Left ventricle myocardium superior (tissue), 1 donor: ENCODE measurements at places on chromosomes 12 and 14. TPM values are rescaled to one million over a fixed set of nuclear protein-coding genes. Genes with fewer than 3 reads are reported as not detected.

GRCh38 chr12:115075552-115076170 lies 391.7 kb upstream of the TBX3 start:
- DNase-seq, result no peak

GRCh38 chr14:101961011-101961721 lies 3.2 kb upstream of the DYNC1H1 start:
- DNase-seq, result peak; percentile 81

DNA sequence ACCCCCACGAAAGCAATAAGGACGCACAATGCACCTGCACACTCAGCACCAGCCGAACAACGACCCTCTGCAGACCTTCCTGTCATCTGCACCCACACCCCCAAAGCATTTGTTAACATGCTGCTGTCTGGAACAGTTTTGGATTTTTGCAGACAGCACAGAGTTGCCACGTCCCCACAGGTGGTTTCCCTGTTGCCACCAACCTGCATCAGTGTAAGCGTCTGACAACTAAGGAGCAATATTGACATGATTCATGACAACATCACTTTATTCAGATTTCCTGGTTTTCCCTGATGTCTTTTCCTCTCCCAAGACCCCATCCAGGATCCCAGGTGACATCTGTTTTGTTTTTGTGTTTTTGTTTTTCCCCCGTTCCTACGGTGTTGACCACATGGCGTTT lies 150.7 kb upstream of the C14orf180 start:
- no peak for DNase-seq

DNA sequence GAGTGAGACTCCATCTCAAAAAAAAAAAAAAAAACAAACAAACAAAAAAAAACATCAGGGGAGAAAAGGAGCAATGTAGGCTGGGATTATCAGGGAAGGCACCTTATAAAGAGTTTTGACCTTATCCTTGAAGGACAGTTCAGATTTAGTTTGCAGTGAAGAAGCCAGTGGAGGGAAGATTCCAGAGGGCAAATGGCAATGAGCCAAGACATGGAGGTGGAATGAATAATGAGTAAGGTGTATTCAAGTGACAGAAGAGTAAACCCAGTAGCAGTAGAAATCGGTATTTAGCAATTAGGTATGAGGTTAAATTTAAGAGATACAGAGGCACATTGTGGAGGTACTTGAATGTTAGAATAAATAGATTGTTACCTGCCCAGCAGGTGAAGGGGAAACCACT lies 2.2 kb upstream of the DUSP16 start:
- DNase-seq, result no peak

DNA sequence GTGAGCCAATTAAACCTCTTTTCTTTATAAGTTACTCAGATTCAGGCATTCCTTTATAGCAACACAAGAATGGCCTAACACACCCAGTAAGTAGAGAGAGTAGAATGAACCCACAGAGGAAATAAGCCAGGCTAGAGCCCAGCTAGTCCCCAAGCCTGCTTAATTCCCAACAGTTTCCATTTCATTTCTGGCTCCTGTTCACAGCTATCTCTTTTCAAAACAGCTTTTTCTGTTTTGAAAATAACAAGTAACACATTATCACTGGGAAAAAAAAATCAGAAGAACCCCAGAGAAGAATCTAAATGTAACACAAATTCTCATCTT lies 69.0 kb downstream of the HSPB8 start:
- no peak for DNase-seq

DNA sequence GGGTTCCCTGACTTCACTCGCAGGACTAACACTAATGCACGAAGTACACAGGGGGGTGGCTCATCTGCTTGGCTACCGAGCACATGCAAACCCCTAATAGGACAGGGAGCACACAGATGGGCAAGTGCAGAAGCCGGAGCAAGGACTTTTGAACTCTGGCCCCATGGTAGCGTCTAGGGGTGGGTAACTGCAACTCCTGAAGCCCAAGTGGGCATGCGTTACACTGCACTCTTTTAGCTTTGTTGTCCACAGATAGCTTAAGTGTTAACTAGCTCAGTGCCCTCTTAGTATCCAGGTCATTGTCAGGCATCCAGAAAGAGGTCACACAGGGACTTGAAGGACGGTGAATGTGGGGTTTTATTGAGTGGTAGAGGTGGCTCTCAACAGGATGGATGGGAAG lies 3.0 kb upstream of the BLTP3B start:
- no peak for DNase-seq

Gene PMCH
- total RNA-seq, result not detected

DNA sequence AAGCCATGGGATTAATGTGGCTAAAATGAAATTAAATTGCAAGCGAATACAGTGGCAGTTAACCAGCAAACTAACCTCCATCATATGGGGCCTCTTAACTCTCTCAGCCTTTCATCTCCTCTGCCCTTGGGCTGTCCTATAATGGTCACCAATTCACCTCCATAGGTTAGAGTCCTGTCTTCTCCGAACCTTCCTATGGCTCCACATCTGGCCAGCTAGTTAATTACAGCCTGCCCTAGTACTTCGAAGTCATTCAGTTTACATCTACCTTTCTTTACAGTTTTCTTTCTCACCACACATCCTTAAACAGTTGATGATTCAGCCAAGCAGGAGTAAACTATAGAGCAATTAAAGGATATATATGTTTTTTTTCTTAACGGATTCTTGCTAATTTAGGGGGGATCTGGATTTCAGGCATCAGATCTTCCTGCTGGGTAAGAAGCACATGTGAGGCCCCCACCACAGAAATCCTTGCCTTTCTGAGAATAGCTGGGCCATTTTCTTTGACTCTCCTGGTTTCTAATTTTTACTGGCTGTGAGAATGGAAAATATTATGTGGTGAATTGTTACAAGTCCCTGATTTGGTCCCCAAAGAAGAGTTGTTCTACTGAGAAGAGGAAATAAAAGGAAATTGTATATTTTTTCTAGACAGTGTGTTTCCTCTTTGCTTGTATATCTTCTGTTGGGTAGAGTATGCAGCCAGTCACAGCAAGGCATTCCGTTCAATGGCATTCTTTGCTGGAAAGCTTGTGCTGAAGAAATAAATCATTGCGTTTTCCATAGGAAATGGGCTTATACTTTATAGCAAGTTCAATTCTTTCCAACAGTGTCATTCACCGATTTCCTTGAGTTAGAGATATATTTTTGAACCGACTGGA lies 16.7 kb downstream of the HMGA2 start:
- no peak for DNase-seq

DNA sequence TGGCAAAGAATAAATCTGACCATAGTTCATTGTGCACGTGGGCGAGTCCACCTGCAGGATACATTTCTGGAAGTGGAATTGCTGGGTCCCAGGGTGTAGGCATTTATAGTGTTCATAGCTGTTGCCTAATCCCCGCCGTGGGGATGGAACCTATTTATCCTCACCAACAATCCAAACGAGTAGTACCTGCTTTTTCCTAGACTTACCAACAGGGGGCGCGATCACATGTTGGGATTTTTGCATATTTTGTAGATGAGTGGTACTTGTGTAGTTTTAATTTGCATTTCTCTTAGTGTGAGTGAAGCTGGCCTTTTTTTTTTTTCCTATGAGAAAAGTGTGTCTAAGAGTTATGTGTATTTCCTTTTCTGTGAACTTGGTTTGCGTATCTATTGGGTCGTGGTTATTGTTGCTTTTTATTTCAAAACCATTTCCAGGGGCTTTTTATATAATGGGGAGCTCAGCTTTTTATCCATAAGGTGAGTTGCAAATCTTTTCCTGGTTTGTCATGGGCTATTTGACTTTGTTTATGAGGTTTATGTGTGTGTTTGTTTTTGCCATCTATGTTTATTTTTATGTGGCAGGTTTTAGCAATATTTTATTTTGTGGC lies 67.2 kb downstream of the CCDC92 start:
- no peak for DNase-seq
